ENCODE measurements at places on chromosomes 1 and 21.

- H3K27ac ChIP-seq, result no peak overlapping the region
- peaks cover 29% of the 10 kb centered on the region for H3K36me3 ChIP-seq
- H3K27me3 ChIP-seq, result no peaks in the 10 kb centered on the region
- H3K4me3 ChIP-seq, result no peak overlapping the region
- no peak for DNase-seq
Observed at GRCh38 chr1:77716065-77716464, 33.6 kb upstream of the ZZZ3 start.

DNA sequence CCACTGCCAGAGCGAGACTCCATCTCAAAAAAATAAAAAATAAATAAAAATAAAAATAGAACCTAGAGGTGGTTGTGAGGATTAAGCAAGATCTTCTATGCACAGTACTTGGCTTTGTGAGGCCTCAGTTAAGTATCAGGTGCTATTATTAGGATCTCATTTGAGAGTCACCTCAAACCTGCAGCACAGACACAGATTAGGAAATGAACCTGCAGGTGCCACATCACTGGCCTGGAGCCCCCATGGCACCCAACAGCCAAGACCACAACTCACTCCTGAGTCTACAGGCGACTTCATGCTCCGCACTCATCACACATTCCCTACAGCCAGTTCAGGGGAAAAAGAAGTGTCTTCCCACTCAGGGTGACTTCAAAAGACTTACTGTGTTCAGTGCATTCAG lies 176.8 kb downstream of the SLC45A1 start:
- no peak overlapping the region for H3K4me3 ChIP-seq
- no peak for DNase-seq
- no peaks in the 10 kb centered on the region for H3K27me3 ChIP-seq
- H3K27ac ChIP-seq, result no peak overlapping the region
- no peaks in the 10 kb centered on the region for H3K4me1 ChIP-seq

- no peaks in the 10 kb centered on the region for H3K4me1 ChIP-seq
- no peaks in the 10 kb centered on the region for H3K27me3 ChIP-seq
- no peak overlapping the region for H3K4me3 ChIP-seq
- no peak overlapping the region for H3K27ac ChIP-seq
- no peak for DNase-seq
Observed at GRCh38 chr1:59204001-59204400, 92.9 kb upstream of the FGGY start.

GRCh38 chr1:26112407-26112775 lies 767 bp downstream of the PDIK1L start:
- H3K27ac ChIP-seq, result peak overlapping the region; percentile 85
- peaks cover 26% of the 10 kb centered on the region for H3K4me1 ChIP-seq
- H3K4me3 ChIP-seq, result peak overlapping the region; percentile 89
- H3K36me3 ChIP-seq, result peaks cover 15% of the 10 kb centered on the region

DNA sequence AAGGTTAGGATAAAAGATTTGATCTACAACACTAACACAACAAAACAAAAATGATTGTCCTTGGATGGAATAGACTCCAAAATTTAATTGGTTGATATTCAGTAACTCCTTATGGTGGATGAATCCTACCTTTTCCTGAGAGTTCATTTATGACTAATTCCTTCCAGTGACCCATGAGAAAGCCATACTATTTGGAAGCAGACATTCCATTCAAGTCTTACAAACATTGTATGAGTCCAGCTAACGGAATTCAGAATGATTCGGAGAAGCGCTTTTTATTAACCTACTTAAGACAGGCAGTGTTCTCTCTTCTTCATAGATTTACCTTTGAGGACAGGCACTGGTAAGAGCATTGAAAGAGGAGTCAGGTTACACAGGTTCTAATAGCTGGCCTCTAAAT lies 155.6 kb upstream of the ZNF648 start:
- H3K27ac ChIP-seq, result no peak overlapping the region
- no peaks in the 10 kb centered on the region for H3K4me1 ChIP-seq
- no peaks in the 10 kb centered on the region for H3K36me3 ChIP-seq

GRCh38 chr1:22814176-22815042 lies 103.8 kb downstream of the EPHB2 start:
- no peak overlapping the region for H3K27ac ChIP-seq
- peaks cover 2% of the 10 kb centered on the region for H3K27me3 ChIP-seq
- no peaks in the 10 kb centered on the region for H3K36me3 ChIP-seq
- no peak overlapping the region for H3K4me3 ChIP-seq
- no peaks in the 10 kb centered on the region for H3K4me1 ChIP-seq

GRCh38 chr1:219433001-219433400 lies 179.9 kb downstream of the ZC3H11B start:
- no peak overlapping the region for H3K27ac ChIP-seq
- H3K4me3 ChIP-seq, result no peak overlapping the region

- no peaks in the 10 kb centered on the region for H3K27me3 ChIP-seq
- H3K36me3 ChIP-seq, result no peaks in the 10 kb centered on the region
- no peak overlapping the region for H3K4me3 ChIP-seq
- DNase-seq, result peak; percentile 41
- H3K4me1 ChIP-seq, result peaks cover 58% of the 10 kb centered on the region
Observed at GRCh38 chr1:153532181-153532580, 3.6 kb downstream of the S100A6 start.

- H3K27ac ChIP-seq, result no peak overlapping the region
- no peaks in the 10 kb centered on the region for H3K36me3 ChIP-seq
- H3K4me3 ChIP-seq, result no peak overlapping the region
Observed at GRCh38 chr1:224493269-224493668, 58.7 kb upstream of the WDR26 start.

- no peaks in the 10 kb centered on the region for H3K27me3 ChIP-seq
- H3K4me3 ChIP-seq, result no peak overlapping the region
- H3K4me1 ChIP-seq, result no peaks in the 10 kb centered on the region
Observed at GRCh38 chr1:13803546-13804239, 103.7 kb downstream of the PRDM2 start.
